Stimulated activated memory B cell treated with anti-CD40 and anti-IgM and Interleukin-4, amounts not matched to agents 10 μg/mL and 1 μg/mL and 100 μg/mL, for 72 hours (primary cell): ENCODE measurements at places on chromosomes 16 and 17.

DNA sequence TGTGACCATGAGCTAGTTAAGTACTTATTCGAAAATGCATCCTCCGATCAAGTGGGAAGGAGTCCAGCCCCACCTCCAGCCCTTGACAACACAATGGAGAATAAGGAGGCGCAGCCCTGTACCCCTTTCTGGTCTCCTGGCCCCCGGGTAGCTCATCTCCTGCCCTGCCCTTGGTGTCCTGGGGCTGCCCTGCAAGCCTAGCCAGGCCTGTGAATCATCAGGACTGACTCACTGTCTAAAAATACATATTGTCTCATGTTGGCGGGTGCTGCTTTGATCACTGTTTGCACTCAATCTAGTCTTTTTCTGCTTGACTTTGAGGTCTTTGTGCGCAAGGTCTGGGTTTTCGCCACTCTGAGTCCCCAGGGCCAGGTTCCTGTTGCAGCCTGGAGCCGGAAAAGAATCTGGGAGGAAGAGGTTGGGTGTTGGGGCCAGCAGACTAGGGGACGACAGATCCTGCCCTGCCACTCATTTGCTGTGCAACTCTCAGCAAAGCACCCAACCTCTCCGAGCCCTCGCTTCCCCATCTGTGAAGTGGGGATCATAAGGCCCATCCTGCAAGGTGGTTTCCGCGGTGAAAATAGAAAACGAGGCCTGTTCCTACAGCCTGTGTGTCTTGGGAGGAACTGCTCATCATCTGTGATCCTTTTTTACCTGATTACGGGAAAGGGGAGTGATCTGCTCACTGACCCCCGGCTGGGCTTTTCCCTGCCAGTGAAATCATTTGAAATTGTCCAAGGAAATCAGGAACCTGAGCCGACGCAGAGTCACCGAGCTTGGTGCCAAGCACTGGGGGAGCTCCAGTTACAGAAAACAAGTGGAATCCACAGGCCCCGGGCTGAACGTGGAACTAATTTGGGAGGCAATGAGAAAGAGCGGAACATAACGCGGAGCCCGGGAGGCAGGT, 230.4 kb downstream of the PARN start:
- ATAC-seq: peak; percentile 57

GRCh38 chr16:10502776-10503175, 77.6 kb downstream of the EMP2 start:
- no peak for ATAC-seq

DNA sequence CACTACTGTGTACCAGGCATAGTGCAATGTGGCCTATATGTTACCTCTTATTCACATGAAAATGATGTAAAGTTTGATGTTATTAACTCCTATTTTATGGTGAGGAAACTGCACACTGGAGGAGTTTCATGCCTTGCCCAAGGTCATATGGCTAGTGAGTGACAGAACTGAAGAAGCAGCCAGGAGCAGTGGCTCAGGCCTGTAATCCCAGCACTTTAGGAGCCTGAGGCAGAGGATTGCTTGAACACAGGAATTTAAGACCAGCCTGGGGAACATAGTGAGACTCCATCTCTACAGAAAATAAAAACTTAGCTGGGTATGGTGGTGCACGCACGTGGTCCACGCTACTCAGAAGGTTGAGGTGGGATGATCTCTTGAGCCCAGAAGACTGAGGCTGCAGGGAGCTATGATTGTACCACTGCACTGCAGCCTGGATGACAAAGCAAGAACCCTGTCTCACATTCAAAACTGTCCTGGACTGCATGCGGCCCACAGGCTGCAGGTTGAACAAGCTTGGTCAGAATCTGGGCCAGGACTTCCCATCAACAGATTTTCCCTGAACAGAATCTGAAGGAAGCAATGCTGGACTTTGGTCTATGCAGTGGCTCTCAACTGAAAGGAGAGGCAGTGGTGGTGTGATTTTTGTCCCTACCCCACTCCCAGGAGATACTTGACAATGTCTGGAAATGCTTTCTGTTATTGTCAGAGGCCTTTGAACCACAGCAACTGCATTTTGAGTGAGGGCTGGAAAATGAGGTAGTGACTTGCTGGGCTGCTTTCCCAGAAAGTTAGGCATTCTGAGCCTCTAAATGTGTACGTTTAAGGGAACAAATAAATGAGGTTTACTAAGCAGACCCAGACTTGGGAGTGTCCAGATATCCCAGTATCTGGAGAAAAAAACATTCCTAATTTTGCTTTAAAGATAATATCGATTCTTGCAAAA, 479.5 kb downstream of the TMEM114 start:
- ATAC-seq: no peak

GRCh38 chr16:73151225-73151624, 103.3 kb upstream of the ZFHX3 start:
- no peak for ATAC-seq

GRCh38 chr17:30716461-30717290, 107.8 kb downstream of the CRLF3 start:
- ATAC-seq: peak; percentile 7

DNA sequence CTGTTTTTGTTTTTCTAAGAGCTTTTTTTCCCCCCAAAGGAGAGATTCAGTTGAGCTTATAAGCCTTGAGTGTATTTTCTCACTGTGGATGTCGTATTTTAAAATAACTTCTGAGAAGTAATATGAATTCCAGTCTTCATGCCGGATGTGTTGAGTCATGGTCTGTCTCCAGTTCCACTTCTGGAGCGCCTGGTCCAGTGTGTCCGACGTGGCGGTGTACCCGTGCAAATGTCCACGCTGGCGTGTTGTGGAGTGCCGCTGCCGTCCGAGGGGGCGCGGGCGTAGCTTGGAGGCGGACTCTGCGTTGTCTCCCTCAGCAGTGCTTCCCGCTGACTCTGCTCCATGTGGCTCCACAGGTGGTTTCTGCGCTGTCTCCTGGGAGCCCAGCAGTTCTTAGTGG, 60.9 kb upstream of the ZNF750 start:
- no peak for ATAC-seq

DNA sequence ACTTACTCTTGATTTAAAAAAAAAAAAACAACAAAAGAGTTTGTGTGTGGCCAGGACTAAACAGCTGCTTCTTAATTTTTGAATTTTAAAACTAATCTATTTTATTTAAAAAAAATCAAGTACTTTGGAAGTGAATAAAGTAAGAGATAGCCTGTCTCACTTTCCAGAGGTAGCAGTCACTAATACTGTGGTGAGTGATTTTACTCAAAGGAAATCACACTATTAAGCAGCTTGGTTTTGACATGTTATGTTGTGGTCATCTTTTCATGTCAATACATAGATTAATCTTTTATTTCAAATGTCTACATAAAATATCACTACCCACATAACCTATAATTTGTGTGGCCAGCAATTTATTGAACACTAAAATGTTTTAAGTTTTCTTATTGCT, 102.2 kb upstream of the HLF start:
- ATAC-seq: no peak

- no peak for ATAC-seq
These were observed 457.6 kb upstream of the ZFHX3 start for GRCh38 chr16:73505577-73505976.

DNA sequence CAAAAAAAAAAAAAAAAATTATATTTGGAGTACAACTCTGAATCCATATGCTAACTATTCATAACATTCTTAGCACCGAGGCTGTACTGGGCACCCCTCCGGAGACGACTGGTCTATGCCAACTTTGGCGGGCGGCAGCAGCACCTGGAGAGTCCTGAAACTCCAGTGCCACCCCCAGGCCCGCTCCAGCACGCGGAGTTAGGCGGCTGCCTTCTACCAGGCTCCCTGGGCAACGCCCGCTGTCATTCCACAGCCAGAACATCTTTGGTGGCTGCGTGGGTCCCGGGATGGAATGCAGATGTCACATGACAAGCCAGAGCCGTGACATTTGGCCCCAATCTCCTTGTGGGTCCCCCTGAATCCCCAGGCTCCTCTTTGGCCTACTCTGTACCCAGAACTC, 6.2 kb downstream of the TIMP2 start:
- ATAC-seq: no peak
